ENCODE measurements at places on chromosomes 16 and 17. TPM values are rescaled to one million over a fixed set of nuclear protein-coding genes. Genes with fewer than 3 reads are reported as not detected.

DNA sequence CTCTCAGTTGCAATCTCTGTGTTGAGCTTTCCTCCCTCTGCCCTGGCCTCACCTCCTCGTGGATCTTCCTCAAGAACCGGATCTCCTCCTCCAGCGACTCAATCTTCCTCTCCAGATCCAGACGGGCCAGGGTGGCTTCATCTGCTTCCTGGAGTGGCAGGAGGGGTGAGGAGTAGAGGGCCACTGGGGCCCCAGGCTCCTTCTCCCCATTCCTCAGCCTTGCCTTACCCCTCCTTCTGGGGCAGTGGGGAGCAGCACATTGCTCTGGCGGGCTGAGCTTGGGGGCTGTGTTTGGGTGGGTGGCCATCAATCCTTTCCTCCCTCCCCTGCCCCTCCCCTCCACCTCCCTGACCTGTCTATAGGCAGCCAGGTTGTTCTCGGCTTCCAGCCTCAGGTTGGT, 1.6 kb downstream of the GFAP start:
- no peak overlapping the region for H3K4me3 ChIP-seq
- H3K36me3 ChIP-seq, result no peaks in the 10 kb centered on the region
- peaks cover 24% of the 10 kb centered on the region for H3K27me3 ChIP-seq
- H3K4me1 ChIP-seq, result peaks cover 6% of the 10 kb centered on the region
- DNase-seq, result no peak

- H3K27me3 ChIP-seq, result no peaks in the 10 kb centered on the region
- H3K4me3 ChIP-seq, result no peak overlapping the region
- peak; percentile 85 for DNase-seq
- H3K36me3 ChIP-seq, result peaks cover 36% of the 10 kb centered on the region
- H3K4me1 ChIP-seq, result peaks cover 28% of the 10 kb centered on the region
Measured at GRCh38 chr16:68356249-68356918, 45.6 kb downstream of the PRMT7 start.

DNA sequence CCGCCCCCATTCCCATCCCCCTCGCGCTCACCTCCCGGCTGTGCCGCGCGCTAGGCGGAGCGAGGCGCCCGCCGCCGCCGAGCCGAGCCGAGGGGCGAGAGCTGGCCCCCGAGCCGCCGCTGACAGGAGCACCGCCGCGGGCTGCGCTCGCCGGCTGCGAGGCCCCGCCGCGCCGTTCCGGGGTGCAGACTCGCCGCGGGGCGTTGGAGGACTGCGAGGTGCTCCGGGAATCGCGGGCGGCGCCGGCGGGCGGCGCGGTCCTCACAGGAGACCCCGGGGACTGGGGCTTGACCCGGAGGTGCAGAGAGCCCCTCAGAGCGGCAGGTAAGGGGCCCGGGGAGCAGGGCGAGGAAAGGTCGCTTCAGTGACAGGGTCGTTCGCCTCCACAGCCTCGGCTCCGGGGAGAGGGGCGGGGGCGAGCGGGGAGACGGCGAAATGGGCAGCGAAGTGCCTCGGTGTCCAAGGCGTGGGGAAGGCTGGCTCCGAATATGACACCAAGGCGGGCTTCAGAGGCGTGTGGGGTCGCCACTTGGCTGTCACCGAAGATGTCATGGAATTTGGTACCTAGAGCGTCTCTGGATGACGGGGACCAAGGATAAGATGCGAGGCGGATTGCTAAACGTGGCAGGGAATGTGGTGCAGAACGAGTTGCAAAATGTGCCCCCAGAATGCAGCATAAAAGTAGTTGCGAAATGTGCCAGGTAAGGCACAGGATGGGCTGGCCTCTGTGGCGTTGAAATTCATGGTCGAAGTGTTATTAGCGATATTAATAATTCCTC, 580 bp downstream of the TANC2 start:
- H3K4me1 ChIP-seq, result peaks cover 28% of the 10 kb centered on the region
- H3K27ac ChIP-seq, result no peak overlapping the region
- peaks cover 26% of the 10 kb centered on the region for H3K27me3 ChIP-seq

- no peaks in the 10 kb centered on the region for H3K36me3 ChIP-seq
- H3K4me1 ChIP-seq, result peaks cover 4% of the 10 kb centered on the region
- peaks cover 2% of the 10 kb centered on the region for H3K27me3 ChIP-seq
- no peak overlapping the region for H3K4me3 ChIP-seq
- DNase-seq, result no peak
Measured at GRCh38 chr16:69404275-69404805, 18.5 kb upstream of the TERF2 start.

- DNase-seq, result no peak
Measured at GRCh38 chr16:71564335-71564967, 12.4 kb downstream of the TAT start.

DNA sequence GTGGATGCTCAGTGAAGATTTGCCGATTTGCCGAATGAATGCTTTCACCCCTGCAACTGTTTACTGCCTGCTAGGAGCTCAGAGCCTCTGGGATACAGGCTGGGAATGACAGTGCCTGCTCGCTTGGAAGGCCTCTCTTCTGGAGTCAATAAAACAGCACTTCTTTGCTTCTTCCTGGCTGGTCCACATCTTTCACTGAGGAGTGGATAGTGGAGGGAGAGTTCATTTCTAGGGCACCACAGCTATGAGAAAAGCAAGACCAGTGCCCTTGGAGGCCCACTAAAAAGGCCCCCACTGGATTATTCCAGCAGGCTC, 3.1 kb upstream of the USP7 start:
- H3K36me3 ChIP-seq, result peaks cover 9% of the 10 kb centered on the region
- no peak overlapping the region for H3K4me3 ChIP-seq
- H3K27ac ChIP-seq, result no peak overlapping the region
- peaks cover 9% of the 10 kb centered on the region for H3K4me1 ChIP-seq

GRCh38 chr17:79042421-79043190, 18.6 kb downstream of the C1QTNF1 start:
- DNase-seq, result peak; percentile 78
- no peak overlapping the region for H3K4me3 ChIP-seq
- peaks cover 15% of the 10 kb centered on the region for H3K27me3 ChIP-seq
- H3K4me1 ChIP-seq, result no peaks in the 10 kb centered on the region

- DNase-seq, result no peak
- peaks cover 11% of the 10 kb centered on the region for H3K4me1 ChIP-seq
- no peak overlapping the region for H3K4me3 ChIP-seq
- H3K27me3 ChIP-seq, result no peaks in the 10 kb centered on the region
- no peak overlapping the region for H3K27ac ChIP-seq
Measured at GRCh38 chr16:2609827-2610470, 72.1 kb downstream of the PDPK1 start.

DNA sequence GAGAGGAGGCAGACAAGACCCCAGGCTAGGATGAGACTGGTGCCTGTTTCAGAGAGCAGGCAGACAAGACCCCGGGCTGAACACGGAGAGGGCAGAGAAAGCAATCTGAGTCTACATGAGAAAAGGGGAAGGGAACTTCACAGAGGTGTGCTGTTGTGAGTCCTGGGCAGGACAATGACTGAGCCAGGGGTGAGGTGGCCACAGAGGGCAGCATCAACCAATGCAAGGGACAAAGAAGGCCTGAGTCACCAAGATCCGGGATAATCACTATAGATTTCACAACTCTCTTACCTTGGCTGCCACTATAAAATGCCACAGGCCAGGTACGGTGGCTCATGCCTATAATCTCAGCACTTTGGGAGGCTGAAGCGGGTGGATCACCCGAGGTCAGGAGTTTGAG, 89.0 kb downstream of the SLC39A11 start:
- no peak overlapping the region for H3K27ac ChIP-seq
- H3K4me1 ChIP-seq, result no peaks in the 10 kb centered on the region
- no peak for DNase-seq

DNA sequence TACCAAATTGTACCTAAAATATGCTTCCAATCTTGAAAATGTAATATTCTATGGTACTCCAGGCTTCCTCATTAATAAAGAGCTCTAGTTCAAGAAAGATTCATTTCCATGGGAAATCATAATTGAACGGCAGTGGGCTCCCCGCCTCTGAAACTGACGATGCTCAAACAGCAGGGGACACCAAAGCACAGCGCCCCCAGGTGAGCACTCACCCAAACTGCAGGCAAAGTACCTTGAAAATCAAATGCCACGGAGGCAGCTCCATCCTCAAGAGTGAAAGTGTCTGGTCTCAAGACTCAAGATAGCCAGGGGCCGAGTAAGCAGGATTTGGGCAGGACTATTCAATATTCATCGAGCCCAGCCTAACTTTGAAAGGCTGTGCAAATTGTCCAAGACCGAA, 217.4 kb upstream of the TNRC6C start:
- H3K4me3 ChIP-seq, result no peak overlapping the region
- peaks cover 7% of the 10 kb centered on the region for H3K27me3 ChIP-seq
- H3K4me1 ChIP-seq, result no peaks in the 10 kb centered on the region
- H3K27ac ChIP-seq, result no peak overlapping the region

DNA sequence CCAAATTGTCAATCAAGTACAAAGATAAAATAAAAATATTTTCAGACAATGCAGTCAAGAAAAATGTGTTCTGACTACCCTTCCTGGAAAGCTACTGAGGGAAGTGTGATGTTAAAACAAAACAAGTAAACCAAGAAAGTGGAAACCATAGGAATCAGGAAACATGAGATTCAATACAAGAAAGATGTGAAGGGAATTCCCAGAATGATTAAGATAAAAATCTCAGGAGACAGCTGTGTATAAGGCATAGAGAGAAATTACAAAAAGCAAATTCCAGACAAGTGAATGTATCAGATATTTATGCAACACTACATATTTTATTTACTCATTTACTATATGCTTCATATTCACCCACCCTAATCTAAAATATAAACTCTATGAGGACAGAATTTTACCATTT, 32.2 kb downstream of the TRIM37 start:
- no peak overlapping the region for H3K4me3 ChIP-seq
- DNase-seq, result no peak
- H3K27ac ChIP-seq, result no peak overlapping the region
- no peaks in the 10 kb centered on the region for H3K4me1 ChIP-seq
- H3K36me3 ChIP-seq, result peaks cover 37% of the 10 kb centered on the region
- H3K27me3 ChIP-seq, result no peaks in the 10 kb centered on the region

The ABCC6 gene
- total RNA-seq, result not detected

The MYO15A gene
- 0.78 TPM for total RNA-seq

The NPIPA2 gene
- 4.7 TPM for total RNA-seq
